ENCODE measurements at places on chromosomes 11 and 22.

DNA sequence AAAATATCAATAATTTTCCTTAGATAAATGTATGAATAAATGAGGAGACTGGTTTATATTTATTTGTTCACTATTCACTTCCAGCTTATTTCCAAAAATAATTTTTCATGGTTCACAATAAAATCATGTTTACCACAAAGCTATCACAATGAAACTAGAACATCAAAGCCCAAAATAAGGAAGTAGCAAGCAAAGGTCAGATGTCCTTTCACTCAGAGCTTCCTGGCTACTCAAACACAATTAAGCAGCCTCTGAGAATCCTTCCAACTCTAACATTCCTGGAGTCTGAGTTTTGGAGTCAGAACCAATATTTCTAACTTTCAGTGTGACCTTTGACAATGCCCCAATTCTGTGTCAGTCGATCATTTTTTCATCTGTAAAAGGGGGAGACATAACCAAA lies 527.0 kb downstream of the SOX6 start:
- no peak for DNase-seq

DNA sequence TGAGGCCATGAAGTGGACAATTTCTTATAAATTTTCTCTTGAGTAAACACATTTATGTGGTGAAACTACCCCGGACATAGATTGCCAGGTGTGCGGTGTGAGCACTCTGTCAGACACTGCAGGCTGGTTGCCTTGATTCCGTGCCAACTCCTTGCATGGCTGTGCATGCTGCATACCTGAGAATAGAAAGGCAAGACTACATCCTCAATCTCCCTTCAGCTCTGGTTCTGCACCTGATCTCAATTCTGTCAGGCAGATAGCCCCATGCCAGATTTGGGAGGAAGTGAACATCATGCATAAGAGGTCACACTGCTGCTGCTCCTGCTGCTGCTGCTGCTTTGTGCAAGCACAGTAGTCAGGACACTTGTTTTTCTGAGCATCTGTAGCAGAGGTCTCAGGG lies 42.5 kb upstream of the DEUP1 start:
- no peak for DNase-seq

DNA sequence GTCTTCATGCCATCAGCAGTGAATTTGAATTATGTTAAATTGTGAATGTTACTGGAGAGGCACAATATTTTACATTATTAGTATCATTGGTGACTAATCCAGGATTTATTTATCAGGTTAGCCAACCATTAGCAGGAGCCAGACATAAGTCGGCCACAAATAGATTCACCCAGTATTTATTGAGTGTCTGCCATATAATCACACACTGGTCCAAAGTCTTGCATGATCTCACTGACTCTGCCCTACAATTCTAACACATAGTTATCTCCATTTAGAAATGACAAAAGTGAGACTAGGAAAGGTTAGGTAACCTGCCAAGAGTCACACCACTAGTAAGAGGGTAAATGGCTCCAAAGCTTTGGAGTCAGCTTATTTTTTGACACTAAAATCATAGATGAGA lies 179.6 kb downstream of the BLID start:
- no peak for DNase-seq

- DNase-seq: no peak
Observed at GRCh38 chr11:64934682-64935358, 873 bp downstream of the GPHA2 start.

GRCh38 chr11:33256813-33257159 lies 395 bp upstream of the HIPK3 start:
- DNase-seq: no peak

DNA sequence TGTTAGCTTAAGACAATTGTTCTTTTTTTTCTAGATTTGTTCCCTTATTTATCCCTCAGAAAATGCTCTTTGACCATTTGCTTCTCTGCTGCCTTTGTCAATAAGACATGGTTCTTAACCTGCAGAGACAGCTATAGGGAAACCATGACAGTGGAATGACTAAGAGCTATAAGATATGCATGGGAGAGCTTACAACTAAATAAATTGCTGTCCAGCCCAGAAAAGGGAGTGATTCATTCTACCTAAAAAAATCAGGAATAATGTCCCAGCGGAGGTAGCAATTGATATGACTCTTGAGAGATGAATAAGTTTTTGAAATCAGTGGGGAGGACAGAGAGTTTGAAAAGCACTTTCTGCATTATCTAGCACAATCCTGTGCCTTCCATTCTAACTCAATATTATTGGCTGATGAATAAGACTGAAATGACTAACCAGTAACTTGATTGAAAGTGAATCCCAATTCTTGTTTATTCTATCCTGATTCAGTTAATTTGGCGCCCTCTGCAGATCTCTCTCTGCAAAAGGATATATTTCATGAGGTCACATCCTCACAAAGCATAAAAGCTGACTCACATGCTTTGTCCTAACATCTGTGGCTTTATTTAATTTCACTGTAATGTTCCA lies 680.5 kb upstream of the API5 start:
- DNase-seq: no peak

DNA sequence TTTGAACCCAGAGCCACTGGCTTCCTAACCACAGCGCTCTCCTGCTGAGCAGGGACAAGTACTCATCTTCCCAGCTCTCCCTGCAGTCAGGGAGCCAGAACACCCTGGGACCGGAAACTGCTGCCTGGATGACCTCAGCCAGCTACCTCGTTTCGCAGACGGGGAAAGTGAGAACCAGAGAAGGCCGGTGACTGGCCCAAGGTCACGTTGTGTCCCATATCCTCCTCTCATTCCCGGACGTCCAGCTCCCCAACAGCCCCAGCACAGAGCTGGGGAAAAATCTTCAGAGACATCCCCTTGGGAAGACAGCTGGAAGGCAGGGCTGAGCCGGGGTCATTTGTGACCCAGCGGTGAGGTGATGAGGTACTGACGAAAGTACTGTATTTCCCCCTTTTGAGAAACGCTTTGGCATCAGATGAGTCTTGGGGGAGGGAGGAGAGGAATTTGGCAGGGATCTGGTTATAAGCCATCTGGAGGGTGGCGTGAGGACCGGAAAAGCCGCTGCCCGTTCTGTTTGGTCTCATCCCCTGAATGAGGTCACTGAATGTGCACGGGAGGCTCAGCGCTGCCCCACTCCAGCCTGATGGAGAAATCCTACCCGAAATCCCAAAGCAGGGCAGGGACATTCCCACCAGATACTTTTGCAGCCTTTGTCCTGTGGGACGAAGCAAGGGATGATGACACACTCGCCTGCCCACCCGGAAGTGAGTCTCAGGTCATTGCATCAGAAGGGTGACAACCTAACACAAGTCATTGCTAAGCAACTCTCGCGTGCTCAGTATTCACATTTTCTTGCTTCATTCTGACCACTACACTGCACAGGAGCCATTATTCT lies 41.1 kb downstream of the LIF start:
- DNase-seq: no peak

GRCh38 chr11:34750692-34751405 lies 130.0 kb downstream of the EHF start:
- no peak for DNase-seq

DNA sequence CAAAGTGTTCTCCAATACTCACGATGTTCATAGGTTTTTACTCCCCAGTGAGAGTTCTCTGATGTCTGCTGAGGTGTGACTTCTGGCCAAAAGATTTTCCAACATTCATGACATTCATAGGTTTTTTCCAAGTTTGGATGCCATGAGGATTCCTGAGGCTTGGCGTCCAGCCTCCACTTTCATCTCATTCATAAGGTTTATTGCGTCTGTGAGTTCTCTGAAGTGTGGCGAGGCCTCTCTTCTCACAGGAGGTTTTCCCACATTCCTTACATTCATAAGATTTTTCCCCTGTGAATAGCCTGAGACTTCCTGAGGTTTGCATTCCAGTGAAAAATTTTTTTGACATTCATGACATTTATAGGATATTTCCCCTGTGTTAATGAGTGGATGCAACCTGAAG lies 1014.1 kb downstream of the LRRC4C start:
- no peak for DNase-seq

DNA sequence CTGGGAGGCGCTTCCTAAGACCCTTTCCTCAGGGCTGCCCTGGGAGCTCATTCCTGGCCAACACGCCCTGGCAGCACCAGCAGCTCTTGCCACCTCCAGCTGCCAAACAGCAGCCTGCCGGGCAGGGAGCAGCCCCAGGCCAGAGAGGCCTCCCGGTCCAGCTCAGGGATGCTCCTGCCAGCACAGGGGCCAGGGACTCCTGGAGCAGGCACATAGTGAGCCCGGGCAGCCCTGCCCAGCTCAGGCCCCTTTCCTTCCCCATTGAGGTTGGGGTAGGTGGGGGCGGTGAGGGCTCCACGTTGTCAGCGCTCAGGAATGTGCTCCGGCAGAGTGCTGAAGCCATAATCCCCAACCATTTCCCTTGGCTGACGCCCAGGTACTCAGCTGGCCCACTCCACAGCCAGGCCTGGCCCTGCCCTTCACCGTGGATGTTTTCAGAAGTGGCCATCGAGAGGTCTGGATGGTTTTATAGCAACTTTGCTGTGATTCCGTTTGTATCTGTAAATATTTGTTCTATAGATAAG lies 7.6 kb downstream of the SLC39A13 start:
- no peak for DNase-seq

GRCh38 chr11:19244084-19244483 lies 3.3 kb upstream of the E2F8 start:
- DNase-seq: no peak

DNA sequence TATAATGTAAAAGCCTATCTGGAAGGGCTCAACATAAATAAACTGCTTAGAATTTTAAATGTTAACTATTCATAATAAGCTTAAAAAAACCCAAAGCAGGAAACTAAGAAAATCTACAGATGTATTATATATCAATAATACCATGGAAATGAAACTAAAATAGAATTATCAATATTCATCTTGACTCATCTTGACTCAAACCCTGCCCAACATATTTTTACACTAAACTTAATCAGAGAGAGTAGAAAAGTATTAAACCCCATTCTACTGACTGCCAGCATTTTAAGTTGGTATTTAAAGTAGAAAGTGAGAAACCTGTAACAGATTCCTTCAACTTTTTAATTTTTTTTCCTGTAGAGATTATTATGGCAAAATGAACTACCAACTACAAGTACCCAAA lies 149.2 kb downstream of the ENTHD1 start:
- DNase-seq: no peak

DNA sequence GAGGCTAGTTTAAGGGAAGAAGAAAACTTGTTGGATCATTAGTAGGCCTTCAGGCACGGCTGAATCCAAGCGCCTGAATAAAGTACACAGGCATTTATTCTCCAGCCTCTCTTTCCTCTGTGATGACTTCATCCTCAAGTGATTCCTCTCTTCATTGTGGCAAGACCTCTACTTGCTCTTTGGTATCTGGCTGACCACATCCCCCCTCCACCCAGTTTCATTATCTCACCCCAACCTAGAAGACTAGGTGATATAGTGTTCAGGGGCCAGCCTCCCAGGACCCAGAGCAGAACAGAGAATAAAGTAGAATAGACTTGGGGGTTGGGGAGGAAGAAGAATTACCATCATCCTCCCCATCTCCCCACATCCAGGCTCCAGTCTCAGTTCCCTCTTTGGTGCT lies 189.3 kb downstream of the MIAT start:
- no peak for DNase-seq

DNA sequence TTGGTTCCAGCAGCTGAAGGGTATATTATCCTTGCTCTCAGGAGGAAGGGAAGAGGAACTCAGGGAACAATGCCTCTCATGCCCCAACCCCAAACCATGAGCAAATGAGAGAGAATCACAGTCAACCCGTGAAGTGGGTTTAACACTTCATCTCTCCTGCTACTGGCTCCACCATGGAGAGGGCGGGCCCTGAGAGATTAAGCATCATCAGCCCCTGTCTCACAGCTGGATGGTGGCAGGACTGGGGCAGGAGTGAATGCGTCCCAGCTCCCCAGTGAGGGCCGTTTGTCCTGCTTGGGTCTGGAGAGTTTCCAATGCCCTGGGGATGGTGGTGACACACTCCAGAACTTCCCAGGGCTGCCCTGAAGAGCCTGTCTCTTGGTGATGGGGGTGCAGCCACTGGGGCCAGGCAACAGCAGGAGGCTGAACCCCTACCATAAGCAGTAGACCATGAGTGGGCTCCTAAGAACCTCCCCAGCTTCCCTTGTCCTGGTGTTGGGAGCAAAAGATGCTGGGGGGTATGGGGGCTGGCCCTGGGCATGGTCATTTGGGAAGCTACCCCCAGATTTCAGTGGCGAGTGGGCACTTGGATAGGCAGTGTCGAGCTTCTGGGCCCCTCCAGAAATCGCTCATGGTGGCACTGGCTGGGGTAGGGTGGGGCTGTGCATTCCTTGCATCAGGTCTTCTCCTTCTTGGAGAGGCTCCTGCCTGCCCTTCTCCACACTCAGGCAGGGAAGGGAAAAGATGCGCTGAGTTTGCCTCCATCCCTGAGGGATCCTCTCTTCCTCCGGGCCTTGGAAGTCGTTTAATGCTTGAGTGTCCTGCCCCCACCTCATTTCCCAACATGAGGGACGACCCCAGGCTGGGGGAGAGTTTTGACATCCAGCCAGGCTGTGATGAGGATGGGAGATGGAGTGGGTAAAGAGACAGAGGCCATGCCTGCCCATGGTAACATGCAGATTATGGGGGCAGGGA lies 157.5 kb downstream of the ST3GAL4 start:
- DNase-seq: no peak

- no peak for DNase-seq
Observed at GRCh38 chr11:121722431-121723245, 269.9 kb upstream of the SORL1-AS1 start.

GRCh38 chr22:40728731-40729189 lies 49.5 kb downstream of the MCHR1 start:
- DNase-seq: no peak

DNA sequence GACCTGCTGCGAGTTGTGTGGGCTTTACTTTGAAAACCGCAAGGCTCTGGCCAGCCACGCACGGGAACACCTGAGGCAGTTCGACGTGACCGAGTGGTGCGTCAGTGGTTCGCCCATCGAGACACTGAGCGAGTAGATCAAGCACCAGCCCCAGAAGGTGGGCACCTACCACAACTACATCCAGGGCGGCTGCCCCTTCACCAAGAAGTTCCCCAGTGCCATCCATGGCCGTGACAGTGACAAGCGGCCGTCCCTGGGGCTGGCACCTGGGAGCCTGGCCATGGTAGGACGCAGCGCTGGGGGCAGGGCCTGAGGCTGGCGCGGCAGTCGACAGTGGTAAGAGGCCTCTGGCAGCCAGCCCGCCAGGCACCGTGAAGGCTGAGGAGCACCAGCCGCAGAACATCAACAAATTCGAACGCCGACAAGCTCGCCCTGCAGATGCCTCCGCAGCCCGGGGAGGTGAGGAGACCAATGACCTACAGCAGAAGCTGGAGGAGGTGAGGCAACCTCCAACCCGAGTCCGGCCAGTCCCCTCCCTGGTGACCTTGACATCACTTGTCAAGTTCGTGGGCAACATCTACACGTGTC lies 545.2 kb upstream of the CCDC179 start:
- no peak for DNase-seq

GRCh38 chr11:16973338-16973964 lies 40.8 kb downstream of the PLEKHA7 start:
- DNase-seq: no peak

Measured in stimulated activated CD4-positive, alpha-beta T cell treated with anti-CD3 and anti-CD28 coated beads, Interleukin-15, amount 100 ng/mL, for 48 hours (primary cell).